ENCODE measurements at places on chromosomes 1 and 21. TPM values are rescaled to one million over a fixed set of nuclear protein-coding genes. Genes with fewer than 3 reads are reported as not detected.

The PDPN gene
- 9.9 TPM for total RNA-seq

The MIA3 gene
- 32.2 TPM for total RNA-seq

The ETV3L gene
- not detected for total RNA-seq

DNA sequence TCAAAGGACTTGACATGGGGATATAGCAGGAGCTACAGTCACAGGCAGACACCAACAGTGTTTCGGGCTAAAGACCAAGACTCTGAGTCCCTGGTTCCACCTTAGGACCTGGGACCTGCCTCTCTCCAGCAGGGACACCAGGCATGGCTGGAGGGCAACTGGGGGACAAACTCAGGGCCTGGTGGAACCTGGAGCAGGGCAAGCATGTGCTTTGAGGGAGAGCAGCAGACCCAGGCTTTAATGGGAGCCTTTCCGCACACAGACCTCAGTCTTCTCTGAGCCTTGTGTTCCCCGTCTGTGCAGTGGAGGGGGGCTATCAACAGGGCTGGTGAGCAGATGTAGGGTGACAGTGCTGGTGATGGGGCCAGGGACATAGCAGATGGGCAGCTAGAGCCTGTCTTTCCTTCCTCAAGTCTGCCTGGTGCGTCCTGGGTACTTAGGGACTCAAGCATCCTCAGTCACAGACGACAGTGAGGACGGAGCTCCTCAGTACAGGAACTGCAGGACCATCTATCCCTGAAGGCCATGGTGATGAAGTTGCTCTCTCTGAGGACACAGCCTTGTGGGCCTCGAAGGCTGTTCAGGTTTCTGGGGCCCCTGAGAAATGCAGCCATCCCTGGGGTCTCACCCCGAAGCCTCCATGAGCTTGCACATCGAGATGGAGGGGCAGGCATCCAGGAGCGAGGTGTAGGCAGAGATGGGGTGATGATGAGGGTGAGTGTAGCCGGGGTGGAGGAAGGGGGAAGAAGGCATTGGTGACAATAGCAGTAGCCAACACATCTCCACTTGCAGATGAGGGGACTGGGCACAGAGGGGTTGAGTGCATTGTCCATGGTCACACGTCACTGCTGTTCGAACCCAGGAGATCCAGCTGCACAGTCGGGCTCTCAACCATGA, 593.4 kb downstream of the PTPRU start:
- no peak for DNase-seq

DNA sequence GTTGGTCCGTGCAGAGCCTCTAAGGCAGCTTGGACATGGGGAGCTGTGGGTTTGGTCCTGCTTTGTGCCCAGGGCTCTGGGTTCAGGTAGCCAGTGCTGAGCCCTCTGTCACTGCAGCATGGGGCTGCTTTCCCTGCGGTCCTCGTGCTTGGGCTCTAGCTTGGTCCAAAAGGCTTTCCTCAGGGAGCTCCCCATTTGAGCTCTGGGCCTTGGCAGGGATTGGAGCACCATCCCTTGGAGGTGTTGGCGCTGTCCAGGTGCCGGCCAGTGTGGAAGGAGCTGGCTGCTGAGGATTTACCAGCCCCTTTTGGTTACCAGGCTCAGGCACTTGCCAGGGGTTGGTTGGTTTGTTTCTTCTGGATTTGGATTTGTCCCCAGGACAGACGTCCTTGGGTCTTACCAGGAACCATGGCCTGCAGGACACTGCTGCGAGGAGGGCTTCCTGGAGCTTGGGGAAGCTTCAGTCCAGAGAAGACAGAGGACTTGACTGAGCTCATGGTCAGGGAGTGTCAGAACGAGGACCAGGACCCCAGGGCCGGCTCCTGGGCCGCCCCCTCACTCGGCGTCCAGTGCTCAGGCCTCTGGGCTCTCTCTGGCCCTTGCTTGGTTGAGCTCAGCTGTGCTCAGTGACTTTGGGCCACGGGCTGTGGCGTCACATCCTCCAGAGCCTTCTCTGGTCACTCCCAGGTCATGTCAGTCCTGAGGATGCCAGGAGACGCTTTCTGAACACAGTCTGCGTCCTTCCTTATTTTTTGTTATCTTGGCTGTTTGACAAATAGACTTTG, 224.7 kb downstream of the CAMTA1 start:
- DNase-seq = no peak

DNA sequence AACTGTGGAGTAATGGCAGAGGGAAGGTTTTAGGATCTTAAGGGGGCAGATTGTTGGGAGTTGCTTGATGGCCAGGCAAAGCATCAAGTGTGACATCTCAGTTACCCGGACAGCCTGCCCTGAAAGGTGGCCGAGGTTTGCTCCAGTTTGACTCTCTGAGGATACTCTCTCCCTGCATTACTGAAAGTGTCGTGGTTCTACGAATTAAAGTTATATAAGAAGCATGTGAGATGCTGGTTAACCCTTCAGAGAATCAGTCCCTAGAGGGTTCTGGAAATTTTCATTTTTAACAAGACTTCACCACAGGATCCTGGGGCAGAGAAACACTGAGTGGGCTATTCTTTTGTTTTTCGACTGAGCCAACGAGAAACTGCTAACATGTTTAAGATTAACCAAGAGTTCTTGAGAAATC, 689 bp upstream of the ZNF644 start:
- DNase-seq = no peak

All from body of pancreas (tissue), 4 donors.